CD4-positive, alpha-beta T cell treated with Interferon alpha-2 for 1 hour (primary cell): ENCODE measurements at places on chromosomes 11 and 22.

GRCh38 chr11:78996007-78996406 lies 421.3 kb upstream of the NARS2 start:
- DNase-seq, result no peak

- DNase-seq, result no peak
These were observed 28.3 kb downstream of the NADSYN1 start for GRCh38 chr11:71481101-71481960.

- DNase-seq, result no peak
These were observed 32.1 kb downstream of the FAM168A start for GRCh38 chr11:73565804-73566203.

- DNase-seq, result no peak
These were observed 87.5 kb downstream of the NAV2 start for GRCh38 chr11:19800162-19800561.

DNA sequence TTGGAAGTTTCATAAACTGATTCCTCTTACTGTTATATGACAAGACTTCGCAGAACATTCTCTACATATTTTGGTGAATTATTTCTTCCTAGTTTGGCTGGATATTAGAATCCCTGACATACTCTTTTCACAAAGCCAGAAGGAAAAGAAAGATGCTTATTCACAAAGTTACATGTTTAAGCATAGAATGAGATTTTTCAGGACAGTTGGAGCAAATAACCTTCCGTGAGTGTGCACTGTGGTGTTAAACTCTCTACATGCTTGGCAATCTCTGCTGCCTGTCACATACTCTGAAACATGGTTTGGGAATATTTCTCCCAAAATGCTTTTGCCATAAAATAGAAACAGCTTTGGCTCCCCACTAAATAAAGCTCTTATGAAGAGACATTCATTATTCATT lies 230.0 kb upstream of the MTNR1B start:
- no peak for DNase-seq

GRCh38 chr22:31394326-31394725 lies 5.1 kb upstream of the DRG1 start:
- no peak for DNase-seq

GRCh38 chr11:944711-945470 lies 19.2 kb downstream of the AP2A2 start:
- no peak for DNase-seq

GRCh38 chr11:12411806-12412727 lies 34.7 kb downstream of the PARVA start:
- peak; percentile 12 for DNase-seq

DNA sequence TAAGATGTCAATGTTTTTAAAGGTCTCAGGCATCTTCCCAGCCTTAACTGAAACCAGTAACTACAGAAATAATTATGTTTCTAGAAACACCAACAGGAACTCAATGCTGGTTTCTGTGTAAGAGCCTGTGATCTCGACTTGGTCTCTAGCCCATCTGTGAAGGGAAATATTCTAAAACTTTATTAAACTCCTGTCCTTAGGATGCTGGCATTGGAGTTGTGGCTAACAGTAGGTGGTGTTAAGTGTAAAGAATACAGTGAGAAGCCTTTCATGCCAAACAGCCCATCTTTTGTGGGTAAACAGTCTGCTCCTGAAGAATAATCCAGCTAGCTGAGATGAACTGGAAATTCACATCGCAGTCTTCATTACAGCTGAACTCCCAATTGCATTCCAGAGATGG lies 133.2 kb downstream of the ADAMTS15 start:
- no peak for DNase-seq

DNA sequence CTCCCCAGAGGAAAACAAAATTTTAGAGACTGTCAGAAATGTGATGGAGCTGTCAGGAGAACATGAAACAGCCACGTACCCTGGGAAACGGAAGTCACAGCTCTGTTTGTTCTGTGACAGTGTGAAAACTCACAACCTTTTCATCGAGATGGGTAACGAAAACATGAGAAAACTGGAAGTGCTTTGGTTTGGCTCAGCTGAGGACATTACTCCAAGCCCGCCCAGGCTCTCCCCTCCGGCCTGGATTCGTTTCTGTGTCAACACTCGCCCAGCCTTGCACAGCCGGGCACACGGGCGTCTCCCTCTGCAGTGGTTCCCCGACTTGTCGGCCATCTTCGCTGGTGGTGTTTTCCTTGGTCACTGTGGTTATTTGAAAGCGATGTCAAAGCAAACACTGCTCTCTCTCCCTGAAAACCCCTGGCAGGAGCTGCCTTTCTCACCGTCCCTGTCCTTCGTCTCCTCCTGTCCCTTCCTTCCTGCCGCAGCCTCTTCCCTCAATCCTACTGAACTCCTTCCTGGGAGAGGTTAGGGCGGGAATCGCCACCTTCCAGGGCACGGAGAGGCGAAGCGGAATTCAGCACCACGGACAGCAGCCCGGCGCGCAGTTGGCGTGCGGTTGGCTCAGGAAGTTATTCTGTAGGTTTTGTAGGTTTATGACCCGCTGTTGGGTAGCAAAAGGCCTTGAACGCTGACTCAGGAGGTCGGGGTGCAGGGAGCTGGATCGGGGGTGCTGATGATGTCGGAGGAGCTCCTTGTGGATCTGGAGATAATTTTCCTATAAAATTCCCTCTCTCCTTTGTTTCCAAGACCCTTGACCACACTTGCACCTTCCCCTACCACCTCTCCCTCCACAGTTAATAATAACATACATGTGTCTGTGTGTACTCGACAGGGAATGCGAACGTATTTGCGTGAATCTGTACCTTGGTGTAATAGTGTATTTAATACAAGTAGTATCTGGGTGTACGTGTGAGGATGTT lies 13.1 kb upstream of the RPS19BP1 start:
- DNase-seq, result peak; percentile 18

GRCh38 chr11:61782841-61783240 lies 9.6 kb downstream of the TMEM258 start:
- DNase-seq, result no peak

- peak; percentile 60 for DNase-seq
These were observed 33.0 kb downstream of the MOB2 start for GRCh38 chr11:1453611-1454034.

DNA sequence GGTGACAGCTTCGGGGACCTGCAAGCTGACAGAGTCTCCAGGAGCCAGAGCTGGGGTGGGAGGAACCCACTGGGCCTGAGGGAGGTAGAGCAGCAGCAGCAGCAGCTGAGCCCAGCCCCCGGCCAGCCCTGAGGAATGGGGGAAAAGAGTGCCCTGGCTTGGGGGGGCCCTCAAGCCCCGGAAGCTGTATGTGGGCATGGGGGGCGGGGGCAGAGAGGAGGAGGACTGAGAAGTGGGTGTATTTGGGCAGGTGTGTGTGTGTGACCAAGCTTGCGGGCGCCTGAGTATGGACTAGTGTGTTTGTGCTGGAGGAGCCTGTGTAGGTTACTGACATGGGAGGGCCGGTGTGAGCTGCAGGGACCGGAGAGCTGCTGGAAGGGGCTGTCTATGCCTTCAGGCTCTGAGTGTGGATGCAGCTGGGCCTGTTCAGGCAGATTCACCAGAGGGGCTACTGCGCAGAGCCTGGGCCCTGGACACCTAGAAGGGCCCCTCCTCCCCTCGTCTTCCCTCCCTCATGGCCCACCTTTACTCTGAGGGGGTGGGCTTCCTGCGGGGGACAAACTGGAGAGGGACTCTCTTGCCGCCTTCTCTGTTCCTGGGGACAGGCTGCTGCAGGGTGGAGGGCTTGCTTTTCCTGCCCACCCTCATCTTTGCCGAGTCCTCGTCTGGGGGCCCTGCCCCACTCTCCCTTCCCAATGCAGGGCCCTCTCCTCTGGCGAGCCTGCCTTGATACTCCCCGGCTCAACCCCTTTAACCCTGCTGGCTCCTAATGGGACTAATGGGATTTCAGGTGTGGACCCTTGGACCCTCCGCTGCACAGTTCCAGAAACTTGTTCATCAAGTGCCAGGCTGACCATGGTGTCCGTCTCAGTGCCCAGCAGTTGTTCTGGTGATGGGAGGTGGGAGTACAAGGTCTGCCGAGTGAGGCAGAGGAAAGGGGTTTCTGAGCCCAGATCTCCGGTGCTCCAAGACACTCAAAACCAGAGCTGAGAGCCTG lies 28.2 kb downstream of the ST3GAL4 start:
- no peak for DNase-seq

- DNase-seq, result no peak
These were observed 34.6 kb downstream of the APOL5 start for GRCh38 chr22:35752006-35752862.

GRCh38 chr22:20406686-20407408 lies 12.9 kb downstream of the ZNF74 start:
- no peak for DNase-seq

DNA sequence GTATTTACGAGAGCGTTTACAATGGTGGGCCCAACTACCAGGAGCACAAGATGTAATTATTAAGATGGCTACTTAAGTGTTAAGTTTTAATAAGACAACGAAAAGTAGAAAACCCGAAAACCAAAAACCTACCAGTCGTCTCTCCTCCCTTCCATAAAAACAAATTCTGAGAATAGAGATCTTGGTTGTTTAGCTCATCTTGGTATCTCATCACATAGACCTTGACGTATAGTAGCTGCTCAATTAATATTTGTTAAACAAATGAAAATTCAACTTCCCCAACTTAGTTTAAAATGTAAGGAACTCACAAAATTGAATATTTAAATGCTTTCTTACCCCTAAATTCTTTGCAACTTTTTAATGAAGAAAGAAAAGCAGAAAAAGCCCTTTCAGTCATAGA lies 669 bp downstream of the KDM4D start:
- no peak for DNase-seq

DNA sequence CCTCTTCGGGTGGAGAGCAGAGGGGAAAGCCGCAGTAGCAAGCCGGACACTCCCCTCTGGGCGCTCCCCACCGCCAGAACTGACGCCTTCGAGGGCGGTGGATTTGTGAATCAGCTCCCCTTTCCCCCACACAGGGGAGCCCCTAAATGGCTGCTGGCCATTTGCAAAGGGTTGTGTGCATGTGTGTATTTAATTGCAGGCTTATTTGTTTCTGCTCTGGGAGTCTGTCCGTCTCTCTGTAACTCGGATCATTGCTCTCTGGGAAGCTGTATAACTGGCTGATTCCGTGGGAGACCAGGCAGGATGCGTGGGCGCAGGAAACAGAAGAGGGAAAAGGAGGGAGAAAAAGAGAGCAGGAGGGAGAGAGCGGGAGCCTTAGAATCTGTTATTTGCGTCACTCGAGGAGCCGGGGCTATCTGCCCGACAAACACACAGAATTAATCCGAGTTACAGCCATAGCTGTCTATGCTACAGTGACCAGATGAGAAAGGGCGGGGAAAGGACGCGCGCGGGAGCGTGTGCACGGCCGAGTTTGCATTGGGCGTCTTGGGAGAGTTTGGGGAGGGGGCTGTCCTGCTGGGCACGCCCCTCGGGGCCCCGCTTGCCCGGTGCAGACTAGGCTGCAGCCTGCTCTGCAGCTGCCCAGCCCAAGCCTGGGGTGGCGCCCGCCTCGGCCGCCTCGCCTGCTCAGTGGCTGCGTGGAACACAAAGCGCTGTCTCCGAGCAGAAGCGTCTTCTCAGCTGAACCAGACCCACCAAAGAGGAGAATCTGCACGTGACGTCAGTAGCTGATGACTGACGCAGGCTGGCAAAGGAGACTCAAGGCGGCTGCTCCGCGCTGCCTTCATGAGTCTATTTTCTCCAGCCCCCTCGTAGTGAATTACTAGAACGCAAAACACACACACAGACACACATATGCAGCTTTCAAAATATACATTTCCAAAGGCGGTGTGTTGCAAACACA lies 105.3 kb upstream of the HSD17B12 start:
- DNase-seq, result no peak

GRCh38 chr11:87081358-87081757 lies 43.6 kb downstream of the TMEM135 start:
- DNase-seq, result peak; percentile 47

GRCh38 chr11:2383852-2384804 lies 7.0 kb downstream of the CD81 start:
- DNase-seq, result peak; percentile 72

DNA sequence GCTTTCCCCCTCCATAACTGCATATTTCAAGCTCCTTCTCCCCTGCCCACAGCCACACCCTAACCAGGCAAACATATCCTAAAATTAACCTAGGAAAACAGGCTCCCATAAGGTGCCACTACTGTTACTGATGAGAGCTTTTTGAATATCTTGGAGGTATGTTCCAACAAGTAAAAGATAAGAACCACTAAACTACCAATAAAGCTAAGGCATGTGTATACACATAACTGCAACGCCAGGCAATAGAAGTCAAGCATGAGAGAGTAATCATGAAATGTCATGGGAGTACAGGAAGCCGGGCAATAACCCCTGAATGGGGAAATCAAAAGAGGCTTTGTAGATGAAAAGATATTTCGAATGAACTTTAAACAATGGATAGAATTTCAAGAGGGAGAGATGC lies 9.3 kb downstream of the MMP13 start:
- no peak for DNase-seq

- no peak for DNase-seq
These were observed 1063.8 kb downstream of the DLG2 start for GRCh38 chr11:84563356-84563755.

GRCh38 chr11:87466223-87466622 lies 428.5 kb downstream of the TMEM135 start:
- DNase-seq, result no peak
